ENCODE measurements at places on chromosomes 12 and 14.

DNA sequence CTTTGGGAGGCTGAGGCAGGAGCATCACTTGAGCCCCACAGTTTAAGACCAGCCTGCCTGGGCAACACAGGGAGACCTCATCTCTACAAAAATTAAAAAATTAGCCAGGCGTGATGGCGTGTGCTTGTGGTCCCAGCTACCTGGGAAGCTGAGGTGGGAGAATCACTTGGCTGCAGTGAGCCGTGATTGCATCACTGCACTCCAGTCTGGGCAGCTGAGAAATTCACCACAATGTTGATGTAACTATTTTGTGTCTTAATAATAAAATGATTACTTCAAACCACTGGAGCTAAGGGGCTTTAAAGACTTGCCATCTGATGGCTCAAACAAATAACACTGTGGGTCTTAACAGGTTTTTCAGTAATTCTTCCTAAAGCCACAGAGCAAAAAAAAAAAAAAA is 10.8 kb downstream of the ERH start:
- peak; percentile 36 for DNase-seq

- no peak for DNase-seq
Observed at GRCh38 chr12:40146800-40147797, 41.2 kb upstream of the SLC2A13 start.

DNA sequence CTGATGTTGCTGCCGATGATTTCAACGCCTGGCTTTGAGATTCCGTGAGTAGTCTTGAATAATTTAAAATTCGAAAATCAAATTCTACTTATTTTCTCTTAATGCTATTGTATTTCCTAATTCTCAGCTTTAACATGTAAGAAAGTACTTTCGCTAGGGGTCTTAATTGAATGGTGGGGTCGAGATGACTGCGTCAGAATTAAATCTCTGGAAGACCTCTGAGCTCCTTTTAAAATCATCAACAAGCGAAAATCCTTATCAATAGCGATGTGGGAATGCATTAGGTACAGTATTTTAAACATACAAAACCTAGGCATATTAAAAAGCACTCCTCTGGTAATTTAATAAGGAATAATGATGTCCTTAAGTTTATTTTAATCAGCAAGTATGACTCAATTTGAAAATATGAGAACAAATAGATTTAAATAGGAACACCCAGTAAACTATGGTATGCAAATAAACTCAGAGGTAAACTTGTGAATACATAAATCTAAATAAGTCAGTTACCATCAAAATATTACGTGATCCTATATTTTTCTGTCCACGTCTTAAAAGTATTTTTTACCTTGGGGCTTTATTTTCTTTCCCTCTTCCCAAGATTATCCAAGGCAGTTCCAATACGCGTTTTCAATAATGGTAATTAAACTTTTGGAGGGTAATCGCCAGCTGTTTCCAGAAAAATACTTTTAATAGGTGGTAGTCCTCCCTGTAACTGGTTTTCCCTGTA is 1.4 kb downstream of the FOXA1 start:
- no peak for DNase-seq

DNA sequence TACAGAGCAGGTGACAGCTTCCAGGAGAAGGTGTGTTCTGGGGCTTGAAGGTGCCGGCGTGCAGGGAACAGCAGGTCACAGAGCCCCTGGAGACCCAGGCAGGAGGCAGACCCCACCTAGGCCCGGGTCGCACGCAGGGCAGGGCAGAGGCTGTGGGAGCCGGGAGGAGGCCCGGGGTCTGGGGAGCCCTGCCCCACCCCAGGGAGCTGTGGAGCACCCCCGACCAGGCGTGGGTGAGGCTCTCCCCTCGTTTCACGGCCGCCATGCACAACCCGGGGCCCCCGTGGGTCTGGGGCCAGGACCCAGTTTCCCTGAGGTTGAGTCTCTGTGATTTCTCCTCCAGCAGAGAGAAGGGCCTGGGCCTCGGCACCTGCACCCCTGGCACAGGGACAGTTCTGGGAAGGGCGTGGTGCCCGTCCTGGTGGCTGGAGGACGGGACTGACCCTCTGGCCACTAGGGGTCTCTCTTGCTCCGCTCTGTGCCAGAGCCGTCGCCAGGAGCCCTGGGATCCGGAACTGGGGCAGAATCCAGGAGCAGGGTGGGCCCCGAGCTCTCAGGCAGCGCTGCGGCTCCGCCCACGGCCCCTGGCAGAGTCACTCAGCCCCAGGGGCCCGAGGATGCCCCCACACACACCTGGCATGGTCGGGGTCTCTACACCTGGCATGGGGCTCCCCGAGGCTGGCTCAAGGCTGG is 75.2 kb upstream of the FBRSL1 start:
- peak; percentile 78 for DNase-seq

GRCh38 chr12:122929812-122930211 is 33.9 kb upstream of the VPS37B start:
- no peak for DNase-seq

DNA sequence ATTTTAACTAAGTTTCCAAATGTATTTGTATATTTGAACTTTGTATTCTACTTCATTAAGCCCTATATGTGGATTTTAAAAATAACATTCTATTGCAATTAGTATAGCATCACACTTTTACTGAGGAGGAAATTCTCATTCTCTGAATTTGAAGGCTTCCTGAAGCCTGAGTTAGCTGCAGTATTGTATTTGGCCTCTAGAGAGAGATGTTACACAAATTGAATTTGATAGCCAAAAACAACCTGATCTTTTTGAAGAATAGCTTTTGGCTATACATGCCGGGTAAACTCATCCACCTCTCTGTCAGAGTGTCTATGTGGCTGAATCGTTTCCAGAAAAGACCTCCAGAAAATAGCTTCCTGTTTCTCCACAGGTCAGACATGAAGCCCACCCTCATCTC is 316.5 kb upstream of the OR4E1 start:
- DNase-seq, result peak; percentile 27

DNA sequence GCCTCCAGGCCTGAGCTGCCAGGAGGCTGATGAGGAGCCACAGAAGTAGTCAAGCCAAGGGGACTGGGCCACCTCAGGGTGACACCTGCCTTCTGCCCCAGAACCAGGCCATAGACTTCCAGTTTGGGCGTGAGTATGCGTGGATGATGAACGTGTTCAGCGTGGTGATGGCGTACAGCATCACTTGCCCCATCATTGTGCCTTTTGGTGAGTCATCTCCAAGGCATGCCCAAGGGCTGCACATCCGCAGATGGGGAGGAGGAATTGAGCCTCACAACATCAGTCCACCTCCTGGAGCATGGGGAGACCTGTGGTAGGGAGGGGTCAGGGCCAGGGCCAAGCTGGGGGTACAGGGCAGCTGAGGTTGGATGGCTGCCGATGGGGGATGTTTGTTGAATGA is 22.3 kb downstream of the NGB start:
- no peak for DNase-seq

GRCh38 chr12:132063491-132063890 is 80.6 kb downstream of the DDX51 start:
- no peak for DNase-seq

DNA sequence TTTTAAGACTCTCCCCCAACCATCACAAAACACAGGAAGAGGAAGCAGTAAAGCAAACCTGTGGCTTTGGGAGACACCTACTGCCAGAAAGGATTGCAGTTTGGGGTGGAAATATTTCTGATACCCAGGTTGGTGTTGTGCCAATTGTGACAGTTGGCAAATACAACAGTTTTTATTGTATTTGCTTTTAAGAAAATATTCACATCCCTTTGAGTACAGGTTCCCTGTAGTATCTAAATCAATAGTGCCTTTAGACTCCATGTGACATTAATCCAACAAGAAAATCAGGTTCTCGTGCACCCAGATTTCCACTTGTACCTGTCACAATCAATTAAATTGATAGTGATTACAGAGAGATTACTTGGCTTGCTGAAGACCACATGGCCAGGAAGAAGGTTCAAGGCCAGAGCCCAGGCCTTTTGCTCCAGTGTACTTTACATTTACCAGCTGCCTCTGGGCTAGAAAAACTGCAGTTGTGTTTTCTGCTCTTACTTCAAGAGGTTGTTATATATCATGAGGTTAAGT is 361.2 kb downstream of the ATP23 start:
- no peak for DNase-seq

- DNase-seq, result no peak
Observed at GRCh38 chr12:25592725-25593495, 39.8 kb upstream of the LMNTD1 start.

DNA sequence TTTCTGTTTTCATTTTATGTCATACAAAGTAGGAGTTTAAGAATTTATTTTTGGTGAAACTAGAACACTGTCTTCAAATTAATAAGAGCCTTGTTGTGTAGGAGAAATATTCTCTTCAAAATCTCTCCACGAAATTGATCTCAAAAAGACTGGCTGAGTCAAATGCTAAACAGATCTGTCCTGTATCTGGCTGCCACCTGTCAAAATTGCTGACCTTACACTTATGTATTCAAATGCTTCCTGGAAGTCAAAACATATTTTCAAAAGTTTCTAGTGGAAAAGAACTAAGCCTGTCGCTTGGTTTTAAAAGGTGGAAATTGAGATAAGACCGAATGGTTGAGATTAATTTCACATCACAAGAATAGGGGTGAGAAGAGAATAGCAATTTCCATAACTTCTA is 121.4 kb downstream of the RGS6 start:
- DNase-seq, result no peak

DNA sequence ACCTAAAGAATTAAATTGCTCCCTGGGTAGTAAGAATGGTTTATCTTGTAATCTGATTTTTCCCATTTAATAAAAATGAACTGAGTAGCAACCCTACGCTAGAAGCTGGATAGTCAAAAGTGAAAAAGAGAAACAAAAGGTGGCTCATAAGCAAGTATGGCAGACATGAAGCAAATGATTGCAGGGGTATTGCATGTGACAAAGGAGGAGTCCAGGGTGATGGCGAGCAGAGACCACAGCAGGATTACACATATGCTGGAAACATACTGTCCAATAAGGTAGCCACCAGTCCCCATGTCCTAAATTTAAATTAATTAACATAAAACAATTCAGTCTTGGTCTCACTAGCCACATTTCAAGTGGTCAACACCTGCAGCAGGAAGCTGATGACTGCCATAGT is 283.8 kb downstream of the MED13L start:
- DNase-seq, result no peak

DNA sequence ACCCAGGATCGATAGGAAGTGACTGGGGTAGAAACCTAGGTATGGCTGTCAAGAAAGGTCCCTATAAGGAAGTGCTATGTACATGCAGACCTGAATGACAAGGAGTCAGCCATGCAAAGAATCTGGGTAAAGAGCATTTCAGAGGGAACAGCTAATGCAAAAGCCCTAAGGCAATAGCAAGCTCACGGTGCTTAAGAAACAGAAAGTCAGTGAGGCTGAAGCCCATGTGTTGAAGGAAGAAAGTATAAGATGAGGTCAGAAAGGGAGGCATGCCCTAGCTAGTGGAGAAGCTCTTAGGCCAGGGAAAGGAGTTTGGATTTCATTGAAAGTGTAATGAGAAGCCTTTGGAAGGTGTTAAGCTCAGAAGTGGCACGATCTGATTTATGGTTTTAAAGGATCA is 6.0 kb upstream of the ADCY6 start:
- DNase-seq, result no peak

DNA sequence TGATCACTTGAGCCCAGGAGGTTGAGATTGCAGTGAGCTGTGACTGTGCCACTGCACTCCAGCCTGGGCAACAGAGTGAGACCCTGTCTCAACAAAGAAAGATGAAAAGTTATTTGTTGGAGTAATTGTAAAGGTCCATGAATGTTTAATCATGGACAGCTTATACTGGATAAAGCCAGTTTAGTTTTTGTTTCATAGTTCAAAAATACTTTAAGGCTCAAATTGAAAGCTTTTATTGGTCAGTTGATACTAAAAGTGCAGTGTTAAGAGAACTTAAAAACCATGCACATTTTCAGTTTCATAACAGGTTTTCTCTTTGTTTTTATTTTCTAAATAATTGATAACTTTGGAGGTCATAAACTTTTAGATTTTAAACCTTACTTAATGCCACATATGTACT is 108.4 kb downstream of the MON2 start:
- DNase-seq, result no peak

DNA sequence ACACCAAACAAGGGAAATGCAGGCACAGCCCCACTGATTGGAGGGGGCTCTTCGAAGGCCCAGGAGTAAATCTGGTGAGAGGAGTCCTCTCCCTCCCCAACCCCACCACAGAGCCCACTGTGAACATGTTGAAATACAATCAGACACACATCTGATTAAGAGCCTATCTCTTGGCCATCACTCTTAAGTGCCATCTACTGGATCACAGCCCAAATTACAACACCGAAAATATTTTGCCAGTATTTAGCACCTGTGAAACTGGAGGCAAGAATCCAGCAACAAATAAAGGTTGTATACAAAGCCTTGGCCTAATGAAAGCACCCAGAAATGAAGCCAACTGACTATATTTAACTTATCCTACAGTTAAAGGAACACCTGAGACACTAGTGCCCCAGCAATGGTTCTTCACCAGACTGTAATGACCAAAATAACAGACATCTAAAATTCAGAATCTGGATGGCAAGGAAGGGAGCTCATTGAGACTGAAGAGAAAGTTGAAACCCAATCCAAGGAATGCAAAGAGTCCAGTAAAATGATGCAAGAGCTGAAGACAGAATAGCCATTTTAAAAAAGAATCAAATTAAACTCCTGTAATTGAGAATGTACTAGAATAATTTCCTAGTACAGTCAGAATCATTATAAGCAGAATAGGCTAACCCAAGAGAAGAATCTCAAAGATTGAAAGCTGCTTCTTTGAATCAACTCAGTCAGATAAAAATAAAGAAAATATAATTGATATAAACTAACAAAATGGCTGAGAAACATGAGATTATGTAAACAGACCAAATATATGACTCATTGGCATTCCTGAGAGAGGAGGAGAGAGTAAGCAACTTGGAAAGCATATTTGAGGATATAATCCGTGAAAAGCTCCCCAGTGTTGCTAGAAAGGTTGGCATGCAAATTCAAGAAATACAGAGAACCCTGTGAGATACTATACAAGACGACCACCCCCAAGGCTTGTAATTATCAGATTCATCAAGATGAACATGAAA is 1117.0 kb downstream of the FLRT2 start:
- DNase-seq, result peak; percentile 55

DNA sequence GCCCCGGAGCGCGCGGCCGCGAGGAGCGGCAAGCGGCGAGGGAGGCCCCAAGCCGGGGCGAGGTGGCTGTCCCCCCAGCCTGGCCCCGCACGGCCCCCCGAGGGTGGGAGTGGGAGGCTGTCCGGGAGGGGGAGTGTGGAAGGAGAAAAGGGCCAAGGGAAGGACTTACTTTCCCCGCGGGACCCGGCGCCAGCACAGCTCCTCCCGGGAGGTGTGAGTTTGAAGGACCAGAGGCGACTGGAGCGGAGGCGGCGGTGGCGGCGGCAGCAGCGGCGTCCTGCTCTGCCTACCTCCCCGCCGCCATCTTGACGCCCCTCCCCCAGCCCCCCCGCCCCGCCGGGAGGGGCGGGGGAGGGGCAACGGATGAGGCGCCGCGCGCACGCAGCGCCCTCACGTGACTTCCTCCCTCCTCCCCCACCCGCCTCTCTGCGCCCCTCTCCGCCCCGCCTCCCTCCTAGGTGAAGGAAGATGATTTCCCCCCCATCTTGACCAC is at the start of gene SBNO1:
Gene SBNO1, minus strand, starts transcription at position 316 of the 493 bp plus-strand sequence. CDS start 14,406 bp downstream, outside the sequence.
- peak; percentile 92 for DNase-seq

- DNase-seq, result no peak
Observed at GRCh38 chr12:5399266-5399665, 32.6 kb upstream of the NTF3 start.

GRCh38 chr12:48999371-49000131 is at the start of gene DDN:
Gene DDN (minus strand): TSS chr12:48999375. CDS start chr12:48999287, 88 bp downstream.
- peak; percentile 55 for DNase-seq

GRCh38 chr12:116116650-116117424 is 160.7 kb downstream of the MED13L start:
- DNase-seq, result no peak

Data from choroid plexus epithelial cell (primary cell).